PC-9 (cell line): ENCODE measurements at places on chromosomes 1 and 21. TPM values are rescaled to one million over a fixed set of nuclear protein-coding genes. Genes with fewer than 3 reads are reported as not detected.

FOXD3 gene
- total RNA-seq, result not detected in 2 replicates

DEPDC1 gene
- total RNA-seq, result 49.0 and 74.0 TPM in 2 replicates

PHC2 gene
- 45.4 and 48.1 TPM in 2 replicates for total RNA-seq

AGO4 gene
- 12.4 and 12.9 TPM in 2 replicates for total RNA-seq

TMOD4 gene
- 1.2 TPM in 1 of 2 replicates, not detected in the other for total RNA-seq

SLC25A44 gene
- total RNA-seq, result 12.7 and 20.2 TPM in 2 replicates

UCK2 gene
- total RNA-seq, result 54.8 and 59.9 TPM in 2 replicates

DNTTIP2 gene
- 85.7 and 93.4 TPM in 2 replicates for total RNA-seq

TPTE gene
- not detected in 2 replicates for total RNA-seq

MAP10 gene
- total RNA-seq, result 0.13 TPM in 1 of 2 replicates, not detected in the other

CFHR1 gene
- total RNA-seq, result 0.81 TPM in 1 of 2 replicates, not detected in the other

LEPR gene
- 20.6 and 34.8 TPM in 2 replicates for total RNA-seq

LAMC2 gene
- 105 and 109 TPM in 2 replicates for total RNA-seq

CNIH4 gene
- total RNA-seq, result 86.2 and 93.8 TPM in 2 replicates

SMPDL3B gene
- 26.5 and 29.2 TPM in 2 replicates for total RNA-seq

SLC22A15 gene
- 1.8 and 4.5 TPM in 2 replicates for total RNA-seq
